HFF-Myc (cell line): ENCODE measurements at places on chromosomes 3 and 15.
A peak's percentile ranks its signal among the peaks of the same experiment; 100 is the strongest.

- peak; percentile 48 for DNase-seq
These were observed 25.6 kb downstream of the GYG1 start for GRCh38 chr3:149016669-149017541.

DNA sequence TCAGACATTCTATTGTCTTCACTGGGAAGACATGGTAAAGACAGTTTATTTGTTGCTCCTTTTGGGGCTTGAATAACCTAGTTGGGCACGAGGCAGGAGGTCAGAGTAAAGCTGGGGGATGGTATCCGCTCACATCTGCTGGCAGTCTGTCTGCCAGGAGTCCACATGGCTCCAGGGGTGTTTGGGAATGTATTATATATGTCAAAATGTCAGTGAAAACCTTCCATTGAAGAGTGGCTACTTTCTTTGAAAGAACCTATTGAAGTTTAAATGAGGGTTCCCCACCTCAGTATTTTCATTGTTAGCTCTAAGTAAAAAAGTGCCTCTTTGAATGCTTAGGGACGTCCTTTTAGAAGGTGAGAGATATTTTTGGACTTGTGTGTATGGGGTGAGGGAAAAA lies 68.4 kb downstream of the CLDN11 start:
- no peak for DNase-seq

DNA sequence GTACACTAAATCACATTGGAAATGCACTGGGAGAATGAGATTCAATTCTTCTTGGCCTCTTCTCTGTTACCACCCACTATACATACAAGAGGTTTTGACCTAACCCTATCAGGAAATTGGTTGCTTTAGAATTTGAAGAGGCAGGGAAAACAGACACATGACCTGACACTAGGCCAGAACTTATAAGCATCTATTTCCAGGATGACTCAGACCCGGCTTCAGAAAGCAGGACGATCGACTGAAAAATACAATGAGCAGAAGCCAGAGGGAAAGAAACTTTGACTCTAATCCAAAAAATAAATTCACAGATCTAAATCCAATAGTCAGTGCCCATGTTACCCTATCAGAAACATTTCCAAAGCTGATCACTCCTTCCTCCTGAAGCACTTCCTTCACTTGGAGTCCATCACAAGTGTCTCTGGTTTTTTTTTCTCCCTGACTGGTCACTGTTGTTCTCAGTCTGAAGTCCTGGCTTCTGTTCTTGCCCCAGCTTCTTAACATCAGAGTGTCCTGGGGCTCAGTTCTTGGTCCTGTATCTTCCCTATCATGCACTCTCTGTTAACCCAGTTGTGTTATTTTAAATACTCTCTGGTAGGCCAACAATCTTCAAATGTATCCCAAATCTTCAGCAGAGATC lies 133.6 kb downstream of the P2RY1 start:
- no peak for DNase-seq

DNA sequence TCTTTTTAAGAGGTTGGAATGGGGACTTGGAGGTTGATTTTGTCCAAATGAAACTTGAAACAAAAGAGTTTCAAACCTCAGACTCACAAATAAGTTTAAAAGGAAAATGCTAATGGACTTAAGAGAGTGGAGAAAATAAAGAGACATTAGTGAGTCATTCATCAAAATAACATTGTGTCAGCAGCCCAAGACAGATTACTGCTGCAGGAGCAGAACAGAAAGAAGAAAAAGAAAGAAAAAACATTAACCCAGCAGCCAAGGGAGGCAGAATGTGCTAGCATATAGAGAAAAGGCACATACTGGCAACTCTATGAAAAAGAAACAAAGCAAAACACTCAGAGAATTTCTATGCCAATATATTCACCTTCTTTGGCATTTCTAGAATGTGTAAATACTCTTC lies 42.6 kb downstream of the ADAMTS9 start:
- no peak for DNase-seq

DNA sequence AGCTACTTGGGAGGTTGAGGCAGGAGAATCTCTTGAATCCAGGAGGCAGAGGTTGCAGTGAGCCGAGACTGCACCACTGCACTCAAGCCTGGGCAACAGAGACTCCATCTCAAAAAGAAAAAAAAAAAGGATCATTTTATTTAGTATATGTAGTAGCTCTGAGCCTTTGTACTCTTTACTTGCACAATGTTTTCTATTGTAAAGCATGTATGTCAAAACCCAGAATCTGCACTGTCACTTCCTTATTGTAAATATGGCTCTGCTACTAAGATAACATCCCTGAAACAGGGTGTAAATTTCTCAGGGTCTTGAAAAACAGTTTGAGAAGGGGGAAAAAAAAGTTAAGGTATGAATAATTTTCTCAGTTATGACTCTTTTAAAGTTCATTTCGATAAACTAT lies 35.1 kb downstream of the SLMAP start:
- no peak for DNase-seq

GRCh38 chr3:114377426-114377825 lies 83.6 kb downstream of the TIGIT start:
- no peak for DNase-seq

DNA sequence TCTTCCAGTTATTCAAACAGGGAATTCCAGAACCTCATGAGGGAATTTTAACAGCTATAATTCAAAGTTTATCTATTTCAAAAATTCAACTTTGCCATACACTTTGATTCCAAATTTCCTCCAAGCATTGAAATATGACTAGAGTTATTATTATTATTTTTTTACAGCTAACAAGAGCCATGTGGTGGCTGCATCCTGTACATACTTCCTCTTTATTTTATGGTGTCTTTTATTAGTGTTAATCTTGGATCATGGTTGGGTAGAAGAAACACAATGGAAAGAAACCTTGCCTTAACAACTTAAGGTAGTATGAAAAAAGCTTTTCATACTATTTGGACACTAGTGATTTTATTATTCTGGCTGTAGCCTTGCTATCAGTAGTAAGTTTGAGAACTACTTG lies 52.7 kb downstream of the TFG start:
- no peak for DNase-seq

DNA sequence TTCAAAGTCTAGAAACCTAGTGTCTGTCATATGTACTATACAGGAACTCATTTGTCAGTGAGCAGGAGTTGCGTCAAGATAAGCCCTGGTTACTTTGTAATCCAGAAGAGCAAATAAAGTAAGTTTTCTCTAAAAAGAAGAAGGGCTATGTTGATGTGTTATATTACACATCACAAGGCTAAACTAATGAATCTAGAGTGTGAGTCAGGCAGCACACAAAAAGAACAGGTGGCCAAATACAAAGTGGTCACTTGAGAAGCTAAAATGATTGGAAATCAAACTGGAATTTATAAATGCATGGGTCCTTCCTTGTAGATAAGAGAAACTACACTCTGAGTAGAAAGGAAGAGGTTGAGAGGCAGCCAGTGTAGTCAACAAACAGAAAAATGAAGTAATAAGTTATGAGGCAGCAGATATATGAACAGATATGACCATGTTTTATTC lies 771.6 kb downstream of the DIPK2A start:
- DNase-seq: no peak

DNA sequence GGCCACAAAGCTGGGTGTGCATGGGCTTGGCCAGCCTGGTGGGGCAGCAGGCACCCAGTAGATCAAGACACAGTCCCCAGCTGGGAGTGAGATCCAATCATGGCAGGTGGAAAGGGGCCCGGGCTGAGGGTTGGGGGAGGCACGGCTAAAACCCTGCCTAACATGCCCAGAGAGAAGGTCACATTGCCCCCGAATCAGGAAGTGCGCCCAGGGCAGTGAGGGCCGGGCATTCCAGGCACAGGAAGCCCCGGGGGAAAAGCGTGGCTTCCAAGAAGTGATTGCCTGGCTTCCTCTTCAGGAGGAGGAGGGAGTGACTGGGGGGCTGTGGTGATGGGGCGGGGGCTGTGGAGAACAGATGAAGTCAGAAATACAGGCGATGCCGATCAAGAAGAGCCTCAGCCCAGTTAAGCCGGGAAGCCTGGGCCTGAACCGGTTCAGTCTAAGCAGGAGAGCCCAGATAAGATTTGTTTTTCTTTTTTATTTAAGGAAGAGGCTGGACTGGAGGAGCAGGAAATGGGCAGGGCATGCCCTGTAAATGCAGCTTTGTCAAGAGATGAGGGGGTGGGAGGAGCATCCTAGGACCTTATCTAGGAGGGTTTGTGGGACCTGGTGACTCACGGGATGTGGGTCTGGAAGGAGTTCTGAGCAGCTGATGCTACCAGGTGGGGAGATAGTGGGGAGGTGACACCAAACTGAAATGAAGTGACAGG lies 83.9 kb downstream of the CHSY1 start:
- DNase-seq: peak; percentile 77

DNA sequence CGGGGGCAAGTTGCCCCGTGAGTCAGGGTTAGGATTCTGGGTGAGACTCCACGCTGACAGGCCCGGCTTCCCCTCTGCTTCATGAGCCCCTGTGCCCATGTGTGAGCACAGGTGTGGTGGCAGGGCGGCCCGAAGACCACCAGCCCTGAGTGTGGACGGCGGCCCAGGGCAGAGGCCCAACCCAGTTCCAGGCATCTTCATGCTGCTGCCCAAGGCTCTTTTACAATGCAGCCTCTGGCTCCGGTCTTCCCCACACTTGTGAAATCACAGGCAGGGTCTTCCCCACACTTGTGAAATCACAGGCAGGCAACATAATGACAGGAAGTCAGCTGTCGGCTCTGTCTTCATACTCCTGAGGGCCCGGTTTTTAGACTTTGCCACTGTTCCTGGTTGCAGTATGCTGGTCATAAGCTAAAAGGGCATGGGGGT lies 78.8 kb downstream of the AAGAB start:
- DNase-seq: no peak

GRCh38 chr3:42229942-42230688 lies 35.9 kb downstream of the CCK start:
- peak; percentile 29 for DNase-seq

- no peak for DNase-seq
These were observed 8.4 kb downstream of the DNAJA4 start for GRCh38 chr15:78272776-78273175.

DNA sequence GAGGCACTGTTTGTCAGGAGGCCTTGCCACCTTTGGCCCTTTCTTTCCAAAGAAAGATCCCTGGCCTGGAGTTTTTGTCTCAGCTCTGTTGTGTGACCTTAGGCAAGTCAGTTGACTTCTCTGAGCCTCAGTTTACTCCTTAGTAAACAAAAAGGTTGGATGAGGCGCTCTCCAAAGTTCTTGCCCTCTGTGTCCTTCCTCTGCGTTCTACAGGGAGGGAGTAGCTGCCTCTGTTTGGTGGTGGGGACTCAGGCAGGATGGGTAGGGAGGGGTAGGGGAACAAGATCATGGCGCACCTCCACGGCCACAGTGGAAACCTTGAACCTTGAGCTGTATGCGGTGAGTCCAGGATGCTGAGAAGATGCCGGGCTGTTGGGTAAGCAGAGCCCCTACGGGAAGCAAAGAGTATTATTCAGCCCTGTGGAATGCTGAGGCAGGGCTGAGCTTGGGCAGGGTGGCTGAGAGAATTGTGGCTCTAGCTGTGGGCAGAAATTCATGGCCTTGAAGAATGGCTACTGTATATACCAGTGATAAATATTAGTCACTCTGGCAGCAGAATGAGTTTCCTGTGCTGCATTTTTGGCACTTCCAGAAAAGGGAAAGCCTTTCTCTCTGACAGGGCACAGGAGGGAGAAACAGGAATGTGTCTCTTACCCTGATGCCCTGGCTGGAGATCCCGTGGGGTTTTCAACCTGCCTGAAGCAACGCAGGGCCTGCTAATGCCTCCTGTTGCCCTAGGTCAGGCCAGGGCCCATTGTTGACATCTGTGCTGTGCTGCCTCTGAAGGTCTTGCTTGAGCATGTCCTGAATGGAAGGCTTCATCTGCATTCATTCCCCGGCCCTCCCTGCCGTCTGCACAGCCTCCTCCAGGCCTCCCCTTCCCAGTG lies 39.9 kb downstream of the SMAD3 start:
- DNase-seq: peak; percentile 89

DNA sequence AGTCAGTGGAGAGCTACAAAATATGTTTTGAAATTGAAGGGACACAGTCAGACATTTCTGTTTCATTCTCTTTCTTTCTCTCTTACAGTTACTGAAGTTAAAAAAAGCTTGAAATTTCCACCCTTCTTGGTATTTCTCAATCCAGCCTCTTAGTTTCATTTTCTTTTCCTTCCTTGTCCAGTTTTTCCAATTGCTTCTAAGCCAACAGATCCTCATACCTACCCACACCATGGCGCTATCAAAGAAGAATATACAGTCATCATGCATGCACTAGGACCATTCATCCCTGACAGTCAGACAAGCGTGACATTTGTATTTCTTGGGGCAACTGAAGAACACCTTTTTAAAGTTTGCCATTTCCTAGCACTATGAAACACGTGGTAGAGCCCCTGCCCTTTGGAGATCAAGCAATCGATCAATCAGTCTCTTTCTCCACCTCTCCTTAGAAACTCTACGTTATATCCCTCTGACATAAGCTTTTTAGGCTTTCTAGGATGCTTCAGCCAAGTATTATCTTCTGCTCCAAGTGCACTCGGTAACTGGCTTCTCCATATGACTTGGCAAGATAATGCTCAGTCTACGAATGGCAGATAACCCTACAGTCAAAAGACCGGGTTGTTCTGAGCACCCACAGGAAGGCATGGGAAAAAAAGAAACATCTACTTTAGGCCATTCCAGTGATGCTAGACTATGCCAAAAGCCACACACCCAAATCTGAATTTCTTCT lies 65.4 kb downstream of the FBN1 start:
- no peak for DNase-seq

GRCh38 chr15:88132499-88132898 lies 124.0 kb downstream of the NTRK3 start:
- no peak for DNase-seq

DNA sequence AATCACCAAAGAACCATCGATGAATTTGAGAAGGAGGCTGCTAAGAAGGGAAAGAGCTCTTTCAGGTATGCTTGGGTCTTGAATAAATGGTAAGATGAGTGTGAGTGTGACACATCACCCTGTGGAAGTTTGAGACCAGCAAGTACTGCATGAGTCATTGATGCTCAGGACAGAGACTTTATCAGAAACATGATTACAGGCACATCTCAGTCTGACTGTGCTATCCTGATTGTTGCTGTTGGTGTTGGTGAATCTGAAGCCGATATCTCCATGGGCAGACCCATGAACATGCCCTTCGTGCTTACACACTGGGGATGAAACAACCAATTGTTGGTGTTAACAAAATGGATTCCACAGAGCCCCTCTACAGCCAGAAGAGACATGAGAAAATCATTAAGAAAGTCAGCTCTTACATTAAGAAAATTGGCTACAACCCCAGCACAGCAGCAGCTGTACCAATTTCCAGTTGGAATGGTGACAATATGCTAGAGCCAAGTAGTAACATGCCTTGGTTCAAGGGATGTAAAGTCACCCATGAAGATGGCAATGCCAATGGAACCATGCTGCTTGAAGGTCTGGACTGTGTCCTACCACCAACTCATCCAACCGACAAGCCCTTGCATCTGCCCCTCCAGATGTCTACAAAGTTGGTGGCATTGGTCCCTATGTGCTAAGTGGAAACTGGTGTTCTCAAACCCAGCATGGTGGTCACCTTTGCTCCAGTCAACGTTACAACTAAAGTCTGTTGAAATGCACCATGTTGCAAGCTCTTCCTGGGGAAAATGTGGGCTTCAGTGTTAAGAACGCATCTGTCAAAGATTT lies 20.5 kb downstream of the TM4SF4 start:
- DNase-seq: no peak
